ENCODE measurements at places on chromosomes 11 and 22. TPM values are rescaled to one million over a fixed set of nuclear protein-coding genes. Genes with fewer than 3 reads are reported as not detected.

GRCh38 chr11:45278714-45279113 is 7.4 kb downstream of the SYT13 start:
- no peak for DNase-seq

DNA sequence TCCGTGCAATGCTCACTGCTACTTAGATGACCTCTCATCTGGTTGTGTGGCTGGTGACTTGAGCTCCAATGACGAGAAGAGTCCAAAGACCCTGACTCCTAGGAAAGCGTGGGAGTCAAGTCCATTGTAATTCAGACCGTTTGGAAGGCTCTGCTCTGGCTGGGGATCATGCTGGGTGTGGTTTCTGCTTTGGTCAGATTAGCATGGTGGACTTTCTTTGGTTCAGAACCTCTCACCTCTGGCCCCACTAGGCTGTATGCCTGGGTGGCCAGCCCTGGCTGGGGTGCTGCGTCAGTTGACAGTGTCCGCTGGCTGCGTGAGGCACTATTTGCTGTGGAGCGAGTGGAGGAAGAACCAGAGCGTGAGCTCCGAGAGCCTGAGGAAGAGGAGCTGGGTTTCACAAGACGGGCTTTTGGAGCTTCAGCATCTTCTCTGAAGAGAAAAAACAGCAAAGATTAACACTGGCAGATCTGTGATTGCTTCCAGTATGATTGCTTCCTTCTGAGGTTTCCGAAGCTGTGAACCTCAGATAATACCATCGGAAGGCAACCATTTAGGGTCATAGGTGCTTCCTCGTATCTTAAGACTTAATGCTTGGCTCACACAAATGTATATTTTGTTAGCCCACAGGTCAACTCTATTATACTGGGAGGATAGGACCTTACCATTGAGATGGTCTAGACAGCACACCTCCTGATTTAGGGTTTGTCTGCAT is 11.6 kb upstream of the HSPA8 start:
- no peak for DNase-seq

The IL10RA gene
- 2.0 TPM for total RNA-seq

The ABTB2 gene
- 2.4 TPM for total RNA-seq

- DNase-seq = no peak
Measured at GRCh38 chr11:33536178-33536577, 164.4 kb downstream of the C11orf91 start.

All from frontal cortex (tissue), 4 donors.